T-helper 17 cell (primary cell): ENCODE measurements at places on chromosomes 7 and 10. TPM values are rescaled to one million over a fixed set of nuclear protein-coding genes. Genes with fewer than 3 reads are reported as not detected.
A peak's percentile ranks its signal among the peaks of the same experiment; 100 is the strongest.

DNA sequence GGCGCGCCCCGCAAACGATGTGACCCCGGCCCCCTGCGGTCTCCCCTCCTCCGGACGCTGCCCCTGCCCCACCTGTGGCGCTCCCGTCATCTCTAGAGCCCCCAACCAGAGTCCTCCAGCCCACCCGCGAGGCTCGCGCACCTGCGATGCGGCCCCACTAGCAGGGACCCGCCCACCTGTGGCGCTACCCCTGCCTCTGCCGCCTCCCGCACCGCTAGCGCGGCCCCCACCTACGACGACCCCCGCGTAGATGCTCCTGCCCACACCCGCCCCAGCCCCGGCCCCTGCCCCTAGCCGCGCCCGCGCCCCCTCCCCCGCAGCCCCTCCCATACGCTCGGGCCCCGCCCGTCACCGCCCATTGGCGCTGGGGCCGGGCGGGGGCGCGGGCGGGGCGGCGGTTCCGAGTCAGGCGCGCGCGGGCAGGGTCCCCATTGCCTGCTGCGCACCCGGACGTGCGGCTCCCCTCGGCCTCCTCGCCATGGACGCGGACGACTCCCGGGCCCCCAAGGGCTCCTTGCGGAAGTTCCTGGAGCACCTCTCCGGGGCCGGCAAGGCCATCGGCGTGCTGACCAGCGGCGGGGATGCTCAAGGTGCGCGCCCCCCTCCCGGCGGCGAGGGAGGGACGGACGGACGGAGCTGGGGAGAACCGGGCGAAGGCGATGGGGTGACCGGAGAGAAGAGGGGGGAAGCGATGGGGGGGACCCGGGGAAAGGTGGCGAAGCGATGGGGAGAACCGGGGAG is at the start of gene PFKP:
Gene PFKP (plus strand): TSS at position 431 of the 741 bp plus-strand sequence. CDS start 48 bp downstream, at position 479.
- H3K4me3 ChIP-seq: peak within 1 kb of the TSS; percentile 97
- no peaks in the 10 kb centered on the region for H3K27me3 ChIP-seq
- H3K36me3 ChIP-seq: peaks cover 2% of the 10 kb centered on the region
- H3K27ac ChIP-seq: peak within 1 kb of the TSS; percentile 68
- H3K4me1 ChIP-seq: peaks cover 25% of the 10 kb centered on the region

GRCh38 chr7:7550663-7551062 is 15.0 kb upstream of the COL28A1 start:
- peaks cover 4% of the 10 kb centered on the region for H3K36me3 ChIP-seq
- no peaks in the 10 kb centered on the region for H3K4me1 ChIP-seq
- no peaks in the 10 kb centered on the region for H3K27me3 ChIP-seq
- H3K4me3 ChIP-seq: no peak overlapping the region
- no peak overlapping the region for H3K27ac ChIP-seq

GRCh38 chr10:53700278-53700677 is 927.7 kb upstream of the MBL2 start:
- H3K4me1 ChIP-seq: no peaks in the 10 kb centered on the region
- no peak overlapping the region for H3K27ac ChIP-seq
- no peaks in the 10 kb centered on the region for H3K36me3 ChIP-seq
- H3K4me3 ChIP-seq: no peak overlapping the region

DNA sequence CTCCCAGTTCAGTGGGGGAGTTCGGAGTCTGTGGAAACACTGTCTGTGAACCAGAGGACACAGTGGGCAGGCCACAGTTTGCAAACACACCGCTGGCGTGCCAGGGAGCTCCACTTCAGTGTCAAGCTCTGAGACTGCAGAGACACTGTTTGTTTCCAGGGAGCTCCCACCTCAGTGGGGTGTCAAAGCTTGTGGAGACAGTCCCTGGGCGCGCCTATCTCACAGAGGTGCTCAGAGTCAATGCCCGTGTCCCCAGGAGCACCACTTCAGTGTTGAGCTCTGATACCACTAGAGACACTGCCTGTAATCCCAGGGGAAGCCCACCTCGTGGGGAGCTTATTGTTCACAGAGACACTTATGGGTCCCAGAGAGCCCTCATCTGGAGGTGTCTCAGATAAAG is 4.3 kb downstream of the MYO1G start:
- H3K4me3 ChIP-seq: no peak overlapping the region
- peaks cover 33% of the 10 kb centered on the region for H3K4me1 ChIP-seq
- no peak for DNase-seq
- H3K36me3 ChIP-seq: peaks cover 6% of the 10 kb centered on the region
- H3K27me3 ChIP-seq: no peaks in the 10 kb centered on the region
- peak overlapping the region; percentile 82 for H3K27ac ChIP-seq

- DNase-seq: no peak
- H3K4me1 ChIP-seq: no peaks in the 10 kb centered on the region
- no peaks in the 10 kb centered on the region for H3K36me3 ChIP-seq
- H3K27ac ChIP-seq: no peak overlapping the region
- peaks cover 13% of the 10 kb centered on the region for H3K27me3 ChIP-seq
These were observed 46.6 kb downstream of the CCDC3 start for GRCh38 chr10:12954866-12955265.

DNA sequence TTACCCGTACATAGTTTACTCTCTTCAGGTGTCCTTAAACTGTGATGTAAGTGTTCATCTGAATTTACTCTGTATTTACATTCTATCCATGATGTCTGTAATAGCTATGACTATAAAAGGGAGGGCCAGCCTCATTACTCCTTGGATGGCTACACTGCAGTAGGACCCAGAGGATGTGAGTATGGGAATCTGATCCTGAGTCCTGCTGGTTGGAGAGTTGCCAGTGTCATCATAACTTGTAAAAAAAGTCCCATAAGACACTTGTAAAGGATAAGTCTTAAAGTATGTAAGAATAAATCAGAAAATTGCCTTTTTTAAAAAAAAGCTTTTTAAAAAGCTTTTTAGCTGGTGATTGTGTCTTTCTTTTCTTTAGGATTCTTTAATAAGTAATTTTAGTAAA is 95.4 kb downstream of the PPP1R9A start:
- no peak overlapping the region for H3K4me3 ChIP-seq
- H3K27me3 ChIP-seq: no peaks in the 10 kb centered on the region
- H3K4me1 ChIP-seq: no peaks in the 10 kb centered on the region
- no peaks in the 10 kb centered on the region for H3K36me3 ChIP-seq
- DNase-seq: no peak

GRCh38 chr10:49614242-49615198 is 683 bp downstream of the CHAT start:
- peaks cover 81% of the 10 kb centered on the region for H3K27me3 ChIP-seq
- peaks cover 3% of the 10 kb centered on the region for H3K36me3 ChIP-seq
- no peak overlapping the region for H3K4me3 ChIP-seq
- peaks cover 5% of the 10 kb centered on the region for H3K4me1 ChIP-seq
- no peak for DNase-seq
- H3K27ac ChIP-seq: no peak overlapping the region

DNA sequence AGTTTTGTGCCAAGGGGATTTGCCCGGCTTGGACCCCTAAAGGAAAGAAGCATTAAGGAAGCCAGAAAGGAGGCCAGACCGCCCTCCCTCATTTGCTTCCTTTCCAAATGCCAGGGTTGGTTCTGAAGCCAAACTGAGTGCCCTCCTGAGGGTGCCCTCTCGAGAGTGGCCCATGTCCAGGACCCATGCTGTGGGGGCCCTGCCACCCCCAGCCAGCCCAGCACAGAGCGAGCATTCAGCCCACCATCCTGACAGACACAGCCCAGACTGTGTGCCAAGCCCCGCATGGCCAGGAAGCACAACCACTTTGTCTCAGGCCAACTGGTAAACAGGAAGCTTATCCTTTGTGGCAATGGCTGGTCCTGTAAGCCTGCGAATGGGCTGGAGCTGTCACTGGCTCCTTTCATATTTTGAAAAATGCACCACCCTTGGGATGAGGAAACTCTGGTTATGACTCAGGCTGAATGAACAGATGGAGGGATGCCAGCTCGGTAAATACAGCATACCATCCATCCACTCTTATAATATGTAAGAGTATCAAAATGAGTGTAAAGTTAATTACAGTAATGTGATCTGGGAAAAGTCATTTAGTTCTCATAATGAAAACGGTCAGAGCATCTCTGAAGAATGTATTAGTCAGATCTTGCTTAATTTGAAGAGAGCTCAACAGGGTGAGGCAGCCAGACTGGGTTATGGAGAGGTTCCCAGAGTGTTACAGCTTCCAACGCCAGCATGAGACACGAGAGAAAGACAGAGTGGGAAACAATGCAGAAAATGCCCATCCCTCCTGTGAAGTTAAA is 65.0 kb downstream of the STK17A start:
- H3K4me1 ChIP-seq: peaks cover 79% of the 10 kb centered on the region
- no peaks in the 10 kb centered on the region for H3K27me3 ChIP-seq
- H3K4me3 ChIP-seq: peak overlapping the region; percentile 94
- H3K27ac ChIP-seq: peak overlapping the region; percentile 94
- DNase-seq: no peak

GRCh38 chr7:102040569-102040968 is 223.1 kb downstream of the CUX1 start:
- no peak for DNase-seq
- no peak overlapping the region for H3K27ac ChIP-seq
- H3K4me1 ChIP-seq: no peaks in the 10 kb centered on the region
- H3K36me3 ChIP-seq: peaks cover 2% of the 10 kb centered on the region

- H3K27ac ChIP-seq: peak overlapping the region; percentile 90
- no peaks in the 10 kb centered on the region for H3K27me3 ChIP-seq
- H3K4me3 ChIP-seq: peak overlapping the region; percentile 88
- DNase-seq: no peak
- H3K36me3 ChIP-seq: no peaks in the 10 kb centered on the region
- peaks cover 12% of the 10 kb centered on the region for H3K4me1 ChIP-seq
These were observed 275.3 kb downstream of the DNAJB6 start for GRCh38 chr7:157612009-157612663.

- no peak overlapping the region for H3K27ac ChIP-seq
- peaks cover 5% of the 10 kb centered on the region for H3K4me1 ChIP-seq
- H3K4me3 ChIP-seq: no peak overlapping the region
- no peak for DNase-seq
These were observed 122.6 kb upstream of the PFKP start for GRCh38 chr10:2944788-2945187.

GRCh38 chr7:142308326-142308725 is 50.5 kb upstream of the PRSS58 start:
- no peak overlapping the region for H3K27ac ChIP-seq
- peaks cover 76% of the 10 kb centered on the region for H3K27me3 ChIP-seq
- peaks cover 2% of the 10 kb centered on the region for H3K36me3 ChIP-seq
- no peak for DNase-seq
- no peak overlapping the region for H3K4me3 ChIP-seq
- peaks cover 18% of the 10 kb centered on the region for H3K4me1 ChIP-seq

- peaks cover 2% of the 10 kb centered on the region for H3K36me3 ChIP-seq
- DNase-seq: no peak
- peak overlapping the region; percentile 100 for H3K27ac ChIP-seq
- no peaks in the 10 kb centered on the region for H3K27me3 ChIP-seq
- H3K4me1 ChIP-seq: peaks cover 43% of the 10 kb centered on the region
- H3K4me3 ChIP-seq: peak overlapping the region; percentile 98
These were observed 1.8 kb downstream of the STAM start for GRCh38 chr10:17645621-17646345.

DNA sequence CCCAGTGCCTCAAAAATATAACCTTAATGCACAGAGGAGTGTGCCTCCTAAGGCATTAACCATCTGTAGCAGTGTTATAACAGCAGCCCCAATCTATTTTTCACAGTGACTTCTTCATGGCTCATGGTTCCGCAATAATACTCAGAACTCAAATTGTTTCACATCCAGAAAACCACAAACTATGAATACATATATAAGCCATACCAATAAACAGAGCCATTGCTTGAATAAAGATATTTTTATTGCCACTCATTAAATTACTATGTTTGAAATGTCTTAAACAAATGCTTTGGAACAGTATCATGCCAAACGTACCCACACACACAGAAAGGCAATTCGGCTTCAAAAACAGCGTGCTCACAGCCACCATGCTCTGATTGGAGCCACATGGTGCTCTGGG is 629.3 kb upstream of the NRP1 start:
- no peak overlapping the region for H3K27ac ChIP-seq
- H3K27me3 ChIP-seq: peaks cover 8% of the 10 kb centered on the region
- no peaks in the 10 kb centered on the region for H3K36me3 ChIP-seq
- DNase-seq: no peak
- no peak overlapping the region for H3K4me3 ChIP-seq
- H3K4me1 ChIP-seq: no peaks in the 10 kb centered on the region

GRCh38 chr10:93656155-93656554 is 43.8 kb downstream of the PDE6C start:
- H3K27ac ChIP-seq: no peak overlapping the region
- H3K36me3 ChIP-seq: peaks cover 14% of the 10 kb centered on the region
- H3K27me3 ChIP-seq: no peaks in the 10 kb centered on the region
- H3K4me3 ChIP-seq: no peak overlapping the region
- no peak for DNase-seq

- H3K4me1 ChIP-seq: peaks cover 24% of the 10 kb centered on the region
- H3K27ac ChIP-seq: peak overlapping the region; percentile 84
- no peaks in the 10 kb centered on the region for H3K27me3 ChIP-seq
- no peaks in the 10 kb centered on the region for H3K36me3 ChIP-seq
- no peak for DNase-seq
These were observed 19.3 kb downstream of the PCGF5 start for GRCh38 chr10:91239789-91240188.

DNA sequence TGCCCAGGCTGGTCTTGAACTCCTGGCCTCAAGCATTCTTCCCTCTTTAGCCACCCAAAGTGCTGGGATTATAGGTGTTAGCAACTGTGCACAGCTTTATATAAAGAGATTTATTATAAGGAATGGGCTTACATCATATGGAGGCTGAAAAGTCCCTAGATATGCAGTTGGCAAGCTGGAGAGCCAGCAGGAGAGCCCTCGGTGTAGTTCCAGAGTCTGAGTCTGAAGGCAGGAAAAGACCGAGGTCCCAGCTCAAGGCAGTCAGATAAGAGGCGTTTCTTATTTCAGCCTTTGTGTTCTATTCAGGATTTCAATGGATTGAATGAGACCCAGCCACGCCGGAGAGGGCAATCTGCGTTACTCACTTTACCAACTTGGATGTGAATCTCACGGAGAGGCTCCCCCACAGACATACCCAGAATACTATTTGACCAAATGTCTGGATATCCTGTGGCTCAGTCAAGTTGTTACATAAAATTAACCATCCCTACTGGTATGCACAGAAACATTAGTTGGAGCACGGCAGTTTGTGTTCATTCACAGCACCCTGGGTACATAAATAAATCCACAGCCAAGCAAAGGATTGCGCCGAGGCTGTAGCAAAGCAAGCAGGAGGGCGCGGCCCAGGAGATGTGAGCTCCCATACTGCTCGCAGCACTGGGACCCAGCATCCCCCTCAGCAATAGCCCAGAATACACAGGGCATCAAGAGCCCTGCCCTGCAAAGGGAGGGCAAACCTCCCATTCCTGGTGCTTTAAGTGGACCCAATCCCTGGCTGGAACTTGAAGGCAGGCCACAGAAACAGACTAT is 158.4 kb upstream of the ZNF32 start:
- peaks cover 25% of the 10 kb centered on the region for H3K4me1 ChIP-seq
- H3K36me3 ChIP-seq: no peaks in the 10 kb centered on the region
- no peak overlapping the region for H3K27ac ChIP-seq
- H3K4me3 ChIP-seq: no peak overlapping the region
- H3K27me3 ChIP-seq: no peaks in the 10 kb centered on the region
- DNase-seq: no peak

ACHE gene
- total RNA-seq: 0.21 TPM

UCMA gene
- total RNA-seq: not detected

STAM gene
- 55.9 TPM for total RNA-seq

SPDYE11 gene
- not detected for total RNA-seq
